ENCODE measurements at places on chromosomes 5 and 9.

- DNase-seq = peak; percentile 49
These were observed 46.2 kb downstream of the PCA3 start for GRCh38 chr9:76810377-76810957.

DNA sequence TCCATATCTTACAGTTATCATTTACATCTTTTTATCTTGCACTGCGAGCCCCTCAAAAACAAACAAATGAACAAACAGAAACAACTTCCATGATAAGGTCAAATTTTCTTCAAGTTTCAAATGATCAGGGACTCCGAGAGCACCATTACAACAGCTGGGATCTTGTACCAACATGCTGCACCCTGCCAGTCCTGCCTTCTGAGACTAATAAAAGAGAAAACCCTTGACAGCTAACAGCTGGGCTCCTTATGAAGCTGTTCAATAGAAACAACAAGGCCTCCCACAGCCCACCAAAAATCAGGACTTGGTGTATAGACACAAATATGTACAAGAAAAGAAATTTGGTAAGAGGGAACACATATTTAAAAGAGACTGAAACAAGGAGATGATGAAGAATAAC is 985.3 kb upstream of the DMAC1 start:
- DNase-seq = no peak

GRCh38 chr5:62708481-62709325 is 130.1 kb downstream of the LRRC70 start:
- DNase-seq = no peak

GRCh38 chr5:77262697-77263096 is 52.2 kb downstream of the PDE8B start:
- DNase-seq = no peak

DNA sequence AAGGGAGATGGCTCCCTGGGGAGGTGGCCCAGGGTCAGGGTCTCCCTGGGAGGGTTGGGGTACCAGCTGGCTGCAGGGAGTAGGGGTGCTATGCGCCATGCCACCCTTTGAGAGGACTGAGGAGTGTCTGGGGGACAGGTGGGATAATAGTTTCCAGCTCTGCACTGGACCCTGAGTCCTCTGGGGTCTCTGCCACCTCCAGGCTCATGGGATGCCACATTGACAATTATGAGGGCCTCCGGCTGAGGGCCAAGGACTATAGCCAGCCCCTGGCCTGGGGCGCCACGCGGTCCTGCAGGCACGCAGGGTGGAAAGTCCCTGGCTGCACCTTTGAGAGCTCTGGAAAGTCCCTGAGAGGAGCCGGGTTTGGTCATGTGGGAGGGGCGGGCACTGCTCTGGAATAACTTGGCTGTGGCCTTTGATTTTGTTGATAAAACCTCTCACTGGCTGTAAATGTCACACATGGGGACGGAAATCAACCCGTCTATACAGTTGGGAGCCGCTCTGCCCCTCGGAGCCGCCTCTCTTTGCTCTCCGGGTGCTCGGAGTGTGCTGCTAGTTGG is 16.0 kb downstream of the TRAF2 start:
- no peak for DNase-seq

- no peak for DNase-seq
These were observed 193.6 kb downstream of the DRD1 start for GRCh38 chr5:175250426-175250825.

GRCh38 chr5:124264499-124264898 is 481.9 kb downstream of the ZNF608 start:
- no peak for DNase-seq

DNA sequence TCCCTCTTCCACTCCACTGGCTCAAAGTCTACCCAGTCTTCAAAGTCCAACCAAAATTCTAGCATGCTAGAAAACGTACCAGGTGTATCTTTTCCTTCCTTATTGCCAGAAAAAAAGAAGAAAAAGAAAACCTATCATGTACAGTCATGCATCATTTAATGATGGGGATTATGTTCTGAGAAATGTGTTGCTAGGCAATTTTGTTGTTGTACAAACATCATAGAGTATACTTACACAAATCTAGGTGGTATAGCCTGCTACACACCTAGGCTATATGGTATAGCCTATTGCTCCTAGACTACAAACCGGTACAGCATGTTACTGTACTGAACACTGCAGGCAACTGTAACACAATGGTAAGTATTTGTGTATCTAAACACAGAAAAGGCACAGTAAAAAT is 104.8 kb downstream of the SREK1 start:
- no peak for DNase-seq

- DNase-seq = no peak
These were observed 863 bp upstream of the LIFR start for GRCh38 chr5:38557308-38557710.

- no peak for DNase-seq
These were observed 573.9 kb downstream of the ZNF608 start for GRCh38 chr5:124172389-124173003.

DNA sequence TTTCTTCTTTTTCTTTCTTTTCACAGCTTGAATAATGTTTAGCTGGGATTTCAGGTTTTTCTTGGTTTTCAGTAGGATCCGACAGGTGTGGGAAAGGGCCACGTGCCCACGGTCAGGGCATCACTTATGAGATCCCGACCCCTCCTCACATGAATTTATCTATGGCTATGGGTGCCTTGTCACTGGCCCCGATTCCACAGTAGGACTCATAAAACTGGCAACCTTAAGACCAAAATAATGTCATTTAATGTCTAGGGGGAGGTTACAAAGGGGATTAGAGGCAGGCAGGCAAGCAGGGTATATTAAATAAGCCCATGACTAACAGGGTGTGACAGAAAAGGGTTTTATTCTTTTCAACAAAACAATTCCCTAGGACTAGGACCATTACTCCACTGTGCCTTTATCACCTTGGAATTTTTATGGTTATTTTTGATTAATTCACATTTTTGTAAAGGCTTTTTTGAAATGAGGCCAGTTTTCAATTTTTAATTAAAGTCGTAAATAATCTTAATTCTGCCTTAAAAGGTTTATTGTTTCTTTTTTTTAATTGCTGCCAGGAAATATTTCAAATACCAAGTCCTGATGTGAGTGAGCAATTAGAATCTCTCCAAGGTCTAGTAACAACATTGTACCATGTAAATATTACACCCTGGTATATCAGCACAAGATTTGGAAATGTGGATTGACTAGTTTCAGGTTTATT is 370.4 kb downstream of the GLIS3 start:
- DNase-seq = no peak

- DNase-seq = peak; percentile 38
These were observed 54.7 kb upstream of the SARDH start for GRCh38 chr9:133792721-133793470.

GRCh38 chr9:134515026-134515821 is 126.4 kb upstream of the COL5A1 start:
- no peak for DNase-seq
